Cortex of kidney (tissue), 1 donor: ENCODE measurements at places on chromosomes 5 and 9.

DNA sequence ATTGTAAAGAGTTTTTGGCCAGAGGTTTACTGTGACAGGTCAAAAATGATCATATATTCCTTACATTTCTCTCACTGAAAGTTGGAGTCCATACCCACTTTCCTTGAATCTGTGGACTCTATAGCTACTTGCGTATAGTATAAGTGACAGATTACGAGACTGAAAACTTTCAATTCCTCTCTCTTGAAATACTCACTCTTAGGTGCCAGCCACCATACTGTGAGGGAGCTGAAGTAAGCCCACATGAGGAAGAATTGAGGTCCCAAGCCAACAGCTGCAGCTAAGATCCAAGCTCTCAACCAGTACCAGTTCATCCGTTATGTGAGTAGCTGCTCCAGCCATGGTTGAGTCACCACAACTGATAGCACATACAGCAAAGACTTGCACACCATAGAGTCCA lies 128.1 kb upstream of the FAM174A start:
- DNase-seq: no peak

DNA sequence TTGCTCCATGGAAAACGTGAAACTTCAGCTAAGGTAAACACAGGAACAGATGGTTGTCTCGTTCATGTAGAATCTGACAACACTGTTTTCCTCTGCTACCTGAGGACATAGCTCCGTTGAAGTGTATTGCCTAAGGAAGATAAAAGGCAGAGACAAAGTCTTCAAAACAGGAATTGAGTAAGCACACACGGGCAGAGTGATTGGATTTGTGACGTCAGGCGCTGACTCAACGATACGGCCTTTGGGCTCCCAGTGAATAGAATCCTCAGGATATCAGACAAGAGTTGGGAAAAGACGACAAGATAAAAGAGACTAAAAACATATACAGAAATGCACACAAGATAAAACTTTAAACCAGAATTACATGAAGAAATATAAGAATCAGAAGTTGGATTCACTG lies 787.1 kb upstream of the CTNND2 start:
- DNase-seq: no peak

DNA sequence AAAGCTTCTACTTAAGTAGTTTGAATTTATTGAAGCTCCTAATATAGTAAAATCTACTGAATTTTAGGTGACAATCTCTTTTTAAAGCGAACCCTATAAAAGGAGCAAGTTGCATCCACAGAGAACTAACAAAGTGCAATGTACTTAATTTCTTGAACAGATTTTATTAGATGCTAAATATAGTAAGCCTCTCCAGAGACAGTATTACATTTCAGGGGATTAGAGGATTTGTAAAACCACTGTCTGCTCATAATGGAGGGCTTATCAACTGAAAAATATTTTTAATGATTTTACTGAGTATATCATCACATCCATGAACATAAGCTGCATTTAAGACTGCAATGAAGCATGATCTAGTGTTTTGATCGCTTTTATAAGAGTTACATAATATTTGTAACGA lies 230.0 kb upstream of the EFNA5 start:
- no peak for DNase-seq

GRCh38 chr9:91037511-91038482 lies 236.2 kb downstream of the SYK start:
- DNase-seq: no peak

DNA sequence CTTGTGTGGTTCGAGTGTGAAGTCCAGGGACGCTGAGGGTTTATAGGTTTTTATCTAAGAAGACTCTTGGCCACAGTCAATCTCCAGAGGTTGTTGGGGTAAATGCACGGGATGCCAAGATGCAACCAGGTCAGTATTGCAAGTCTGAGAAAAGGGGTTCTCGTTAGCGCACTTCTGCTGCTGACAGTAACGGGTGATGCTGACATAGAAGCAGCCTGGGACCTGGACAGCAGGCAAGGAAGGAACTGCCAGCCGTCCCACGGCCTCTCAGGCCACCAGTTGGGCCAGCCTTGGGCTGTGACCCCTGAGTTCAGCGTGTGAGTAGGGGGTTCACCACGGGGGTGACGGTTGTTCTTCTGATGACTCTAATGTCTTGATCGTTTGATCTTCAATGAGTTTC lies 39.0 kb downstream of the TENT4A start:
- no peak for DNase-seq

DNA sequence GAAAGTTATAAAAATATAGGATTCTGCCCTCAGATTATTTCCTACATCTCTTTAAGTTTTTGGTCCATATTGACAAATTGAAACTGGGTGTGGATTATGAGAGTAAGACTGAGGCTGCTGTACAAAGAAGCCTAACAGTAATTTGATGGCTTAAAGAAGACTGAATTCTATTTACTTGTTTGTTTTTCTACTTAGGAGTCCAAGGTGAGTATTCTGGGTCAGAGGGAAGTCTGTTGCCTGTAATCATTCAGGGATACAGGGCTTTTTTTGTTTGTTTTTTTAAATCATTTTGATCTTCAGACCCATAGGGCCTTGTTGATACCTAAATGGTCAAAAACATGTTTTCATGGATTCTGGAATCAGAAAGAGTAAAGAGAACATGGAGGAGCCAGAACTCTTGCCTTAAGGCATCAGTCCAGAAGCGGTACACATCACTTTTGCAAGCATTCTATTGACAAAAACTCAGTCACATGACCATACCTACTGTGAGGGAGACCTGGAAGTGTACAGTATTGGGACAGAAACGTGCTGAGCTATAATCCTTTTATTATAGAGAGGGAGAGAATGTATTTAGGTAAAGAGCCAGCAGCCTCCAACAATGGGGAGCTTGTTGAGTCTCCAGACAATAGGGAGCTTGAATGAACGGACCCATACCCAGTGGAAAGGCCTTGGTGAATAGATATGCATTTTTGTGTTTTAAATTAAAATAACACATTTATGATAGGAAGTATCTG lies 102.7 kb downstream of the LRRC70 start:
- DNase-seq: no peak

- no peak for DNase-seq
Measured at GRCh38 chr5:67179697-67180361, 16.8 kb downstream of the CD180 start.

DNA sequence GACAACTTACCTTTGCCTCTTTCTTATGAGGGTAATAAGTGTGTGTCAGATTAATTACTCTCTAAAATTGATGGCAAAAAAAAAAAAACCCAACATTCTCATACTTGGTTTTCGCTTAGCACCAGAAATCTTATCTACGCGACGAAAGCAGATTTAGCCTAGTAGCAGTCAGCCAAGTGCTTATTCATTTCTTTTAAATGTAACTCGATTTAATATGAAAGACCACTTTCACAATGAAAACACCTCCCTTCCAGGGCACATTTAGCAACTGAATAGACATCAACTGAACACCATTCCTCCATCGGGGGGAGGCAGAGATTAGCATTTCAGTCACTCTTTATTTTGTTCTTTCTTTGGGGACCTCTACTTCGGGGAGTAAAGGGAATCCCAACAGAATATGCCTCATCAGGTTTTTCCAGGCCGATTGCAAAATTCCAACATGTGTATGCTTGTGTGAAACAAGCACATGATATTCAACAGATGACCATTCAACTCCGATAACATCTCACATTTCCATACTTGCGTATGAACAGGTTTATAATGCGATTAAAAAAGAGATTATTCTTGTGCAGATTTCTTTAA lies 124.1 kb upstream of the RETREG1 start:
- no peak for DNase-seq

- no peak for DNase-seq
Measured at GRCh38 chr9:17117372-17117771, 17.5 kb upstream of the CNTLN start.

DNA sequence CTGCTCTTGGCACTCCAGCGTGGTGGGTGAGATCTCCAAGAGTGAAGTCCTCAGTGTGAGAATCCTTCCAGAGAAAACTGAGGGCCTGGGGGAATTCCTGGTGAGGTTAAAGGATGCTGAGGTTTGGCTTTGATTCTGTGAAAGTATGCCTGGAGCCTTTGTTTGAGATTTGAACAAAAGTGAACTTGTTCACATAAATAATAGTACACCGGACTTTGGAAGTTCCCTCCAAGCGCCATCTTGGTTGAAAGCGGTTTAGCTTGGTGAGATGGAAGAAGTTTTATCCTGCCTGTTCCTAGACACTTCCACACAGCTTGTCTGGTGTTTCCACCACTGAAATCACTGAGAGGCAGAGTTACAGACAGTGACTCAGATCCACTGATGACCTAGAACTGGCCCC lies 286.4 kb downstream of the NTRK2 start:
- no peak for DNase-seq

DNA sequence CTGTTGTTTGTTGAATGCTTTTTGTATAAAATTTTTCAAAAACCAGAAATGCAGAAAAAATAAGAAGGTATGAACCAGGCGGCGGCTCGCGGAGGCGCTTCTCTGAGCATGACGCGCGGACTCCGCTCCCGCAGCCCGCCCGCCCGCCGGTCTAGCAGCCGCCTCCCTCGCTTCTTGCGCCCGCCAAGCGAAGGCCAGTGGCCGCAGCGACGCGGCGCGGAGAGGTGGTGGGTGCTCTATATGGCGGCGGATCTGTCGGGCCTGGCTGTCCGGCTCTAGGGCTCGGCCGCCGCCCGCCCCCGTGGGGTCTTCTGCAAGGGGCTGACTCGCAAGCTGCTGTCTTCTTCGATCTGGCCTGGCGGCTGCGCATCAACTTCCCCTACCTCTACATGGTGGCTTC lies 93.8 kb downstream of the ANKRD18A start:
- DNase-seq: no peak

DNA sequence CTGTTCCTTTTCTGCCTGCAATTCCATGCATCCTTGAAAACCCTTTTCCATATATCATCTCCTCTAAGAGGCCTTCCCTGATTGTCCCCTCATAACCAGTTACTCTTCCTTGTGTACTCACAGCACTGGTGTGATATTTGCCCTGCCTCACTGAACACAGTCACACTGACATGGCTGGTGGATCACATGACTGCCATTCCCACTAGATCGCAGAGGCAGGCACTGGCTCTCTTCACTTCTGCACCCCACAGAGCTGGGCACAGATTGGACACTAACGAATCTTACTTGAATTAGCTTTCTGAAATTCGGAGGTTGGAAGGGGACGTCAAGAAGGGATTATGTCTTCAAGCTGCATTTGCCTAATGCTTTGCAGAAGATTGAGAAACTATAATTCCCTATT lies 208.0 kb downstream of the PAPPA start:
- DNase-seq: no peak

DNA sequence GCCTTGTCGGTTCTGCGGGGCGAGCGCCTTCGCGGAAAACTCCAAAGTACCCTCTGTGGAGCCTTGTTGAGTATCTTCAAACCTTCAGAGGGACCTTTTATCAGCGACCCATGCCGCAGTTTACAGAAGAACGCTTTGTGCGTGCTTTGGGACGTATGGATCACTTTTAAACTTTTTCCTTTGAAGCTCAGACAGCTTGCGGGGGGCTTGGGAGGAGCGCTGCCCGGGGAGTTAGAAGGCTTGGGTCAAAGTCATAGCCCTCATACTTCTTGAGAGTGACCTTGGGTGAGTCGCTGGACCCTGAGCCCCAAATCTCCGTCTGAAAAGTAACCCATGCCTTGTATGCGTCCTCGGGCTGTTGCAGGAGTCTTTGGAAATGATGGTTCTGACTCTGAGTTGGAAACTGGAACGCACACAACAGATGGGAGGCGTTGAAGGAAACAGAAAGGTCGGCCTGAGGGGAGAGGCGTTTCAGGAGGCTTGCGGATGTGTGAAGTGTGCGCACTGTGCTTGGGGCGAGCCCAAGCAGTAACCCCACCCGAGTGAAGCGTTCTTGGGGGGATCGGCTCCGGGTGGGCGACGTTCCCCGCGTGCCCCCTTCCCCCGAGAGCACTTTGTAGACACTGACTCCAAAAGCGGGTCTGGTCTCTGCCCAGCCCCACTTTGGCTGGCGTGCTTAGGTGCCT lies 661 bp upstream of the SLC25A51 start:
- no peak for DNase-seq

- DNase-seq: no peak
Measured at GRCh38 chr9:32832346-32832745, 49.0 kb downstream of the TMEM215 start.

- no peak for DNase-seq
Measured at GRCh38 chr5:140673187-140673976, at the start of gene DND1. Gene DND1, minus strand, starts transcription at chr5:140673576. Its CDS starts 34 bp downstream, at chr5:140673542.

GRCh38 chr9:38380230-38380871 lies 12.2 kb upstream of the ALDH1B1 start:
- DNase-seq: no peak

GRCh38 chr9:121156263-121156731 lies 45.4 kb downstream of the RAB14 start:
- no peak for DNase-seq

- DNase-seq: no peak
Measured at GRCh38 chr5:131789765-131790164, 7.1 kb downstream of the FNIP1 start.

GRCh38 chr5:133265720-133266526 lies 214.1 kb downstream of the HSPA4 start:
- DNase-seq: no peak

- no peak for DNase-seq
Measured at GRCh38 chr9:110940951-110941557, 97.2 kb downstream of the LPAR1 start.

DNA sequence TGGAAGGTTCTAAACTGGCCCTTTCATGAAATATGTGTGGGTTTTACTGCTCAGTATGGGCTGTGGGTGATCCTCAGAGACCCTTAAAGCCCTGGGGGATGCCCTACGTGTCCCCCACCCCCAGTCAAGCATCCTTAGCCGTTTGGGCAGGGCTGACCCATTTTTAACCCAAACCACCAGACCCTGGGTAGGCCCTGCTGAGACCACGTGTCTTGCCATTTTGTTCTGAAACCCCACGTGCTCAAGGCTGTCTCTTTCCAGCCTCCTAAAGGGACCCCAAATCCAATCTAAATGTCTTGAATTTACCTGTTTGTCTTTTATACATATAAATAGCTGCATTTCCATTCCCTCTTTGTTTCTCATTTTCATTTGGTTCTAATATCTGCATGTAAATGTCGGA lies 94.9 kb downstream of the PAX5 start:
- no peak for DNase-seq

DNA sequence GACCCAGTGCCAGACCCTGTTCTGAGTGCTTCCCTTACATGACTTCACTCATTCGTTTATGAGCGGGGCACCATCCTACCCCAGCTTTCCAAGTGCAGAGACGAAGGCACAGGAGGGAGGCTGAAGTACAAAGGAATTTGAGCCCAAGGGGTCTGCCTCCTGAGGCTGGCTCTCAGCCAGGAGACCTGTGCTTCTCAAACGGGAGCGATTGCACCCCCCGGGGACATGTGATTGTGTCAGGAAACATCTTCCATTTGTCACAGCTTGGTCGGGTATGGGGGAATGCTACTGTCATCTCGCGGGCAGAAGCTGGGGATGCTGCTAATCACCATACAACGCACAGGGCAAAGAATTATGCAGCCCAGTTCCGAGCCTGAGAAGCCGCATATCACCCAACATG lies 23.9 kb downstream of the ADCY2 start:
- DNase-seq: no peak

DNA sequence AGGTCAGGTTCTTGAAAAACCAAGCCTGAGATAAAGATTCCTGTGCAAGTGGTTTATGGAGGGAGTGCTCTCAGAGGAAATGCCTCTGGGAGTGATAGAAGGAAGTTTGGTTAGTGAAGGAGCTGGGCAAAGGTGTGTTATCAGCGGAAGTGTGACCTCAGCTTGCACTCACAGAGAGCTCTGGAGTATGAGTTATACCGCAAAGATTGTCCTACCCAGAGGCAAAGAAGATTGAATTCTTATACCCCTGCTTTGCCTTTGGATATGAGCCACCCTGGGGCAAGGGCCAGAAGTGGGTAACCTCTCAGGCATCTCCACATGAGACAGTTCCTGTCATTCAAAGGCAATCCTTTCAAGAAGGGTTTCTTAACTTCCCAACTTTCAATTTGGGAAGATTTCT lies 145.6 kb downstream of the MUSK start:
- DNase-seq: no peak
